ENCODE measurements at places on chromosomes 6 and 20.

GRCh38 chr6:119043783-119044182, 34.7 kb downstream of the FAM184A start:
- no peak for DNase-seq

DNA sequence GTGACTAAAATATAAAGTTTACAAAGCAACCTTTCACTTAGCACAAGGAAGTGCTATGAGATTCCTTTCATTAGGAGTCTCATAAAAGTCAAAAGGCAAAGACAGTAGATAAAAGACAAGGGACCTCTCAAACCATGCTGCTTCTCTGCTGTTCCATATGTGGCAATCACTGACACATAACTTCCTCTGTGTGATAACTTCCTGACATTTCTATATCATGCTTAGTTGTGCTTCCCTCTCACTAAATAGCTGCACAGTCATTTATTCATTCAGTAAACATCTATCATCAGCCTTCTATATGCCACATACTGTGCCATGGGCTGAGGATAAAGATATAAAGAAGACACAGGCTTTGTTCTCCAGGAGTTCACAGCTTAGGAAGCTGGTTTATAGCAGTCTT, 214.8 kb upstream of the GRIK2 start:
- no peak for DNase-seq

- peak; percentile 39 for DNase-seq
Measured at GRCh38 chr6:1143655-1144054, 168.2 kb upstream of the FOXQ1 start.

DNA sequence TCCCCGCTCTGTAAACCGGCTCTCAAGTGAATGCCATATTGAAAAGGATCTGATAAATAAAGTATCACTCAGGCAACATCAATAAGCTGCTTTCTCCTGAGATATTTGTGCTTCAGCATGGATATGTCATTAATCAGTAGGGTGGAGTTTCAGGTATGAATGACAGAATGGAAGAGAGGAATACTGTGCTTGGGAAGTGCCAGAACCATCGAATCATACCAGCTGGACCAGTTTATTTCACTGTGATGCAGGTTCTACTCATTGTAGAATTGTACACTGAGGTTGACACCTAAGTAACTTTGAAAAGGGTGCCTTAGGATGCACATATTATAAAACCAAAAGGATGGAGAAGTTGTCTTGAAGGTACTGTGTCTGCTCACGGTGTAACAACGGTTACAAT, 17.9 kb upstream of the TBC1D7 start:
- DNase-seq: no peak

DNA sequence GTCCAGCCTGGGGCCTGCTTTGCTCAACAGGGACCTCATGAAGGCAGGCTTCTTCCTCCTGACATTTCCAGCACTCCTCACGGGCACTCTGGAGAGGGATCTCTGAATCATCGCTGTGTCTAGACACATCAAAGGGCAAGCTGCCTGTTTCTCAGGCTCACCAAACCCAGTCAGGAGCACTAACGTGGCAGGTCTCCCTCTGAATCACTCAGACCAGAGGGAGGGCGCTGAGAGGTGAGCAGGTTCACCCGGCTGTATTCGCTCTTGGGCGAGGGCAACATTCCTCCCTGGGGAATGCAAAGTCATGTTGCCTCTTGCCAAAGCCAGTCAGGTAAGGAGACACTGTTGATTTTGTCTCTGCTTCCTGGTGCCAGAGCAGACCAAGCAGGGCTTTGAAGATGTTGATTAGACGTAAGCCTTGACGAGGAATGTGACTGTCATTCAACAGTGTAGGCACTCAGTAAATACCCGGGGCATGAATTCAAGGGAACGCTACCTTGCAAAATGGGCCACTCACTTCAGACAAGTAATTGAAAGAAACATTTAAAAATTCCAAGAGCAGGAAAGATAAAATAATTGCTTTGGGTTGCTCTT, 50.1 kb downstream of the CYP24A1 start:
- peak; percentile 73 for DNase-seq

GRCh38 chr20:40563296-40563950, 125.6 kb downstream of the MAFB start:
- DNase-seq: no peak

DNA sequence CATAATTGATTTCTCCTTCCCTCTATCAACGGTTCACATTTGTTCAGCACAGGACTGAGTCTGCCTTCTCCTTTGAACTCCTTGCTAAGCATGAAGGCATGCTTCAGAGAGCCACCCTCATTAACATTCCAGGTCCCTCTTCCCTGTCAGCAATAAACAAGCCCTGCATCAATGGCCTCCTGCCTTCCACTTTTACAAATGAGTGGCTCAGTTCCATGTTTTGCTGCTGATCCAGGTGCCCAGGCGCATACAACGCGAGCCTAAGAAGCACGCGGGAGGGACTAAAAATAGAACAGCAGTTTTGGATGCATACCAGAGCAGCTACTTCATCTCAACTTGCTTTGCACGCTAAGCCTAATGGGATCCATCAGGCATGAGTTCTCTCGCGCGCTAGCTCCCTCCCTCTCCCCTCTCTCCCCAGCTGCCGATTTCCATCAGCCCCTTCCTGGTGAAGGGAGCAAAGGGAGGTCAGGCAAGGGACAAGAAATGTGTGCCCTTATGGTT, 53.4 kb downstream of the TRAF3IP2 start:
- peak; percentile 95 for DNase-seq

GRCh38 chr6:66264376-66264775, 557.4 kb upstream of the EYS start:
- DNase-seq: no peak

- DNase-seq: peak; percentile 74
Measured at GRCh38 chr6:72425003-72425681, 196.7 kb upstream of the KCNQ5 start.

- DNase-seq: peak; percentile 45
Measured at GRCh38 chr6:24689964-24690363, 23.1 kb downstream of the ACOT13 start.

DNA sequence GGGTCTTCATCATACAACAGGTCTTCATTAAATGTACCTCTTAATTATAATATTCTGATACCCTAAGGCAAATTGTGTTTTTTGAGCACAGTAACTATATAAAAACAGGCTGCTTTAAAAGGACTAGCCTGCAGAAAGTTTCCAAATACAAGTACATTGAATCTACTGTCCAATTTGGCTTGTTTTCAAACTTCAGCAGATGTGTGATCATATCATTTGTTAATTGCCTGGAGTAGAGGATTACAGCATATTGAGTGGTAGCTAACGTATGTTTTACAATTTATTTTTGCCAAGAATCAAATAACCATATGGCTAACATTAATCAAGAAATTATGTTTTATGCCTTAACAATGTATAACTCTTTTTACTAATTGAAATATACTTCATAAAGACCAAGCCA, 12.6 kb downstream of the TINAG start:
- no peak for DNase-seq

GRCh38 chr6:157550114-157550989, 169.4 kb downstream of the ZDHHC14 start:
- no peak for DNase-seq

DNA sequence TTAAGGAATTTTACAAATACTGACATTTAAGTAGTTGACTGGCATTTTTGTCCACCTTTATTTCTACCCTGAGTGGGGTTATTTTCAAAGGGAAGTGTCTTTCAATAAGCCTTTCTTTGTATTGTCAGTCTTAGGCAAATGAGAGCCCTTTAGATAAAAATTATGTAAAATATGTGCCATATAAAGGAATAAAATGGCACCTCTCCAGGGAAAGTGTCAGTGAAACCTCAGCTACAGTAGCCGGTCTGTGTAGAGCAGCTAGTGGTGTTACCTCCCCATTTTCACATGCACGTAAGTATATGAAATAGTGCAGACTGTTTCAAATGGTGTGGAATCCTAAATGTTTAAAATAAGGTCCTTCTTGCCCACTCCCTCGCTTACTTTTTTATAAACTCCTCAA, 5.0 kb downstream of the FAM217B start:
- no peak for DNase-seq

DNA sequence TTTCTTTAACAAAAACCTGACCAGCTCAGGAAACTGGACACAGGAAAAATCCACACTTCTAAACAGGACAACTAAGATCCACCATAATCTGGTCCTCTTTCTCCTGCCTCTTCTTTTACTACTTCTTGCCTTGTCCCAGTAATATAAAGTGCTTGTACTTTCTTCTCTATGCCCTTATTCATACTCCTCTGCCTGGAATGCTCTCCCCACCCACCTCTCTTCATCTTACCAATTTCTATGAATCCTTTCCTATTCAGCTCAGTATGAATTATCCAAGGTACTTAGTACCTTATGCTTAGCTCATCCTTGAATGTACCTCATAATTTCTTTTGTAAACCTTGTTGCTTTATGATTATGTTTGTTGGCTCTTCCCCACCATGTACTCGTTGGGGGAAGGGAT, 159.4 kb downstream of the CDK19 start:
- DNase-seq: no peak

GRCh38 chr20:14947946-14948345, 610.5 kb upstream of the FLRT3 start:
- DNase-seq: no peak
